DND-41 (cell line): ENCODE measurements at places on chromosomes 3 and 15.
A peak's percentile ranks its signal among the peaks of the same experiment; 100 is the strongest.

- H3K27ac ChIP-seq: no peak overlapping the region
- no peak overlapping the region for H3K4me3 ChIP-seq
- H3K36me3 ChIP-seq: no peaks in the 10 kb centered on the region
- H3K4me1 ChIP-seq: no peaks in the 10 kb centered on the region
Measured at GRCh38 chr3:192957441-192958021, 39.9 kb upstream of the MB21D2 start.

- DNase-seq: no peak
- H3K27ac ChIP-seq: peak overlapping the region; percentile 98
- no peaks in the 10 kb centered on the region for H3K27me3 ChIP-seq
- peaks cover 68% of the 10 kb centered on the region for H3K4me1 ChIP-seq
Measured at GRCh38 chr3:5191555-5192304, 4.2 kb downstream of the EDEM1 start.

- no peaks in the 10 kb centered on the region for H3K4me1 ChIP-seq
- no peak for DNase-seq
- no peaks in the 10 kb centered on the region for H3K36me3 ChIP-seq
- no peaks in the 10 kb centered on the region for H3K27me3 ChIP-seq
Measured at GRCh38 chr3:121896823-121897222, 2.6 kb downstream of the SLC15A2 start.

DNA sequence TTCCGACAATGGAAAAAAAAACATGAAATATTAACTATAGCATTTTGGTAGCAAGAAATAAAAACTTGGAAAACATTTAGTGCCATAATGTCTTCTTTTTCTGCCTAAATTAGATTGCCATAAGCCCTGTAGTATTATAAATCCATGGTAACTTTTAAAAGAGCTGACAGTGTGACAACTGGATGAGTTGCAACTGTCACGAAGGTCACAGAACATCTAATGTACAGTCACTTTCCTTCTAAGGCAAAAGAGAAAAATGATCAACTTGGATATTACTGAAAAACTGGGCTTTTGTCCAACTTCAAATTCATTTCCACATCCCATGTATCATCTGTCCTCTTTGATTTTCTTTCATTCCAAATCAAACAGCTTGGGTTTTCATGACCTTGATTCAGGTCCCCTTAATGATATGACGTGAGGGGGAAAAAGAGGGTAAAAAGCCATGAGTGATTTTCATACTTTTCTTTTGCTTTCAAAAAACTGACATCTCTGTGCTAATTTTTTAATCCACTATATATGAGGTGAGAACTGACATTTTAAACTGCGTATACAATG lies 602 bp downstream of the CPB1 start:
- no peaks in the 10 kb centered on the region for H3K4me1 ChIP-seq
- H3K27me3 ChIP-seq: no peaks in the 10 kb centered on the region
- H3K36me3 ChIP-seq: no peaks in the 10 kb centered on the region

DNA sequence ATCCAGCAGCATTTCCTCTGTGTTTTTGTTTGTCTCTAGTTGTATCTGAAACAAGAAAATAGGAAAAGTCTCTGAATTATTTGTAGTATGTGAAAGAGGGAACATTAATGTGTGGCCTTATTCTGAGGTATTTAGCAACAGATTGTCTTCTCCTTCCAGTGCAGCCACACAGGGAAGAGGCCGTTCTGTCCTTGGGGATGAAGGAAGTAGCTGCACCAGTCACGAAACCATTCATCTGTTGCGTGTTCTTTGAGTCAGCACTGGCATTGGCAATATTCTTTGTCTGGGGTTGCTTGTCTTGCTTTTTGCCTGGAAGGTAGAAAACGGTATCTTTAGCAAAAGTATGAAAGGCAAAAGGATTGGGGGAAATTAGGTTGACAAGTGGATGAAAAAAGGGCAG lies 91.6 kb downstream of the CDIN1 start:
- H3K36me3 ChIP-seq: no peaks in the 10 kb centered on the region
- no peaks in the 10 kb centered on the region for H3K4me1 ChIP-seq
- H3K4me3 ChIP-seq: no peak overlapping the region
- H3K27ac ChIP-seq: no peak overlapping the region

GRCh38 chr3:114758831-114759699 lies 388.0 kb downstream of the ZBTB20 start:
- no peaks in the 10 kb centered on the region for H3K4me1 ChIP-seq
- no peaks in the 10 kb centered on the region for H3K27me3 ChIP-seq
- no peaks in the 10 kb centered on the region for H3K36me3 ChIP-seq
- DNase-seq: no peak
- no peak overlapping the region for H3K27ac ChIP-seq

GRCh38 chr15:100234158-100235029 lies 107.4 kb downstream of the ADAMTS17 start:
- H3K27ac ChIP-seq: no peak overlapping the region
- no peak for DNase-seq
- no peaks in the 10 kb centered on the region for H3K27me3 ChIP-seq
- no peak overlapping the region for H3K4me3 ChIP-seq
- H3K4me1 ChIP-seq: 0 out of 2 replicates have a peak, but pooled peaks cover 3% of the 10 kb centered on the region

- H3K36me3 ChIP-seq: no peaks in the 10 kb centered on the region
- H3K27me3 ChIP-seq: no peaks in the 10 kb centered on the region
- H3K4me3 ChIP-seq: no peak overlapping the region
- DNase-seq: no peak
Measured at GRCh38 chr3:4995500-4996053, 16.3 kb downstream of the BHLHE40 start.

GRCh38 chr15:98369081-98369716 lies 279.1 kb upstream of the IGF1R start:
- DNase-seq: no peak
- H3K27ac ChIP-seq: no peak overlapping the region
- H3K4me1 ChIP-seq: no peaks in the 10 kb centered on the region
- no peaks in the 10 kb centered on the region for H3K36me3 ChIP-seq
- no peak overlapping the region for H3K4me3 ChIP-seq
- no peaks in the 10 kb centered on the region for H3K27me3 ChIP-seq

- no peak overlapping the region for H3K27ac ChIP-seq
- no peaks in the 10 kb centered on the region for H3K36me3 ChIP-seq
- peak; percentile 30 for DNase-seq
- H3K27me3 ChIP-seq: no peaks in the 10 kb centered on the region
Measured at GRCh38 chr3:172341482-172342059, 106.7 kb downstream of the GHSR start.

- no peaks in the 10 kb centered on the region for H3K27me3 ChIP-seq
- H3K4me1 ChIP-seq: peaks cover 60% of the 10 kb centered on the region
- DNase-seq: peak; percentile 86
- H3K4me3 ChIP-seq: no peak overlapping the region
Measured at GRCh38 chr3:59772416-59773408, 722.9 kb upstream of the CFAP20DC start.
